ENCODE measurements at places on chromosomes 11 and 22.

- DNase-seq, result no peak
- H3K27me3 ChIP-seq, result no peaks in the 10 kb centered on the region
- H3K27ac ChIP-seq, result no peak overlapping the region
- no peaks in the 10 kb centered on the region for H3K4me1 ChIP-seq
These were observed 44.6 kb downstream of the SEZ6L start for GRCh38 chr22:26213826-26214225.

DNA sequence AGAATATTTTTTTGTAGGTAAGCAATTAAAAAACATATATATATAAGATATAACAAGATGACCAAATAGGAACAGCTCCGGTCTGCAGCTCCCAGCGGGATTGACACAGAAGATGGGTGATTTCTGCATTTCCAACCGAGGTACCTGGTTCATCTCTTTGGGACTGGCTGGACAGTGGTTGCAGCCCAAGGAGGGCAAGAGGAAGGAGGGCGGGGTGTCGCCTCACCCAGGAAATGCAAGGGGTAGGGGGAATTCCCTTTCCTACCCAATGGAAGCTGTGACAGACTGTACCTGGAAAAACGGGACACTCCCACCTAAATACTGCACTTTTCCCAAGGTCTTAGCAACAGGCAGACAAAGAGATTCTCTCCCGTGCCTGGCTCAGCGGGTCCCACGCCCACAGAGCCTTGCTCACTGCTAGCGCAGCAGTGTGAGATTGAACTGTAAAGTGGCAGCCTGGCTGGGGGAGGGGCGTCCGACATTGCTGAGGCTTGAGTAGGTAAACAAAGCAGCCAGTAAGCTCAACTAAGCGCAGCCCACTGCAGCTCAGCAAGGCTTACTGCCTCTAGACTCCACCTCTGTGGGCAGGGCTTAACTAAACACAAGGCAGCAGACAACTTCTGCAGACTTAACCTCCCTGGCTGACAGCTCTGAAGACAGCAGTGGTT, 163.8 kb downstream of the CWF19L2 start:
- H3K36me3 ChIP-seq, result no peaks in the 10 kb centered on the region
- H3K27me3 ChIP-seq, result no peaks in the 10 kb centered on the region
- no peak overlapping the region for H3K27ac ChIP-seq
- H3K4me1 ChIP-seq, result no peaks in the 10 kb centered on the region

DNA sequence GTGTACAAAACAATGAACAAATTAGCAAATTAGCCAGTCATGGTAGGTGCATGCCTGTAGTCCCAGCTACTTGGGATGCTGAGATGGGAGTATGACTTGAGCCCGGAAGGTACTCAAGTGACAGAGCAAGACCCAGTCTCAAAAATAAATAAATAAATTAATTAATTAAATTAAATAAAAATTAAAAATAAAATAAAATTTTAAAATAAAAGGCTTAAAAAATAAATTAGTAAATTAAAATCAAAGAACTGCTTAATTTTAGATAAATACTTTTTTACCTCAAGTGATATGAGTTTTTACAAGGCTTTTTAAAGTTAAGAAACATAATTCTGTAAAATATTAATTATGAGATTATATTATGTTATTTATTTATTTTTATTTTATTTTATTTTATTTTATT, 50.9 kb upstream of the TSPAN18 start:
- no peak overlapping the region for H3K4me3 ChIP-seq
- no peak overlapping the region for H3K27ac ChIP-seq
- no peaks in the 10 kb centered on the region for H3K36me3 ChIP-seq
- no peaks in the 10 kb centered on the region for H3K4me1 ChIP-seq

DNA sequence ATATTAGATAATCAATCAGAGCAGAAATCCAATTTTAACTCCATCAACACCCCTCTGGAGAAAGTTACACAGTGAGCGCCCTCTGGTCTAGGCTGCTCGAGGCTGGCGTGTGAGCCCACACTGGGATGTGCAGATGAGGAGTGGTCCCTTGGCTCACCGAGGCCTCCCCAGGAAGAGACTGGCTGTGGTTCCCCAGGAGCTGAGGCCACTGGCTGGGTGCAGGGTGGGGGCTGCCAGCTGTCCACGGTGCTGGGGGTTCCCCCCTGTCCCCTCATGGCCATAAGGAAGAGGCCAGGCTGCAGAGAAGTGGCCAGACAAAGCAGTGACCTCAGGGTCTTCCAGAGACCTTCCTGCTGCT, 750.7 kb downstream of the BRD1 start:
- no peak overlapping the region for H3K27ac ChIP-seq
- H3K4me1 ChIP-seq, result no peaks in the 10 kb centered on the region
- DNase-seq, result no peak
- H3K27me3 ChIP-seq, result no peaks in the 10 kb centered on the region
- no peak overlapping the region for H3K4me3 ChIP-seq

- no peaks in the 10 kb centered on the region for H3K36me3 ChIP-seq
- peaks cover 20% of the 10 kb centered on the region for H3K4me1 ChIP-seq
- DNase-seq, result peak; percentile 26
- H3K27ac ChIP-seq, result peak overlapping the region; percentile 81
- no peaks in the 10 kb centered on the region for H3K27me3 ChIP-seq
These were observed 320 bp downstream of the CLTCL1 start for GRCh38 chr22:19291218-19291579.
